Testis (tissue), 5 donors: ENCODE measurements at places on chromosomes 3 and 15. TPM values are rescaled to one million over a fixed set of nuclear protein-coding genes. Genes with fewer than 3 reads are reported as not detected.
A peak's percentile ranks its signal among the peaks of the same experiment; 100 is the strongest.

DNA sequence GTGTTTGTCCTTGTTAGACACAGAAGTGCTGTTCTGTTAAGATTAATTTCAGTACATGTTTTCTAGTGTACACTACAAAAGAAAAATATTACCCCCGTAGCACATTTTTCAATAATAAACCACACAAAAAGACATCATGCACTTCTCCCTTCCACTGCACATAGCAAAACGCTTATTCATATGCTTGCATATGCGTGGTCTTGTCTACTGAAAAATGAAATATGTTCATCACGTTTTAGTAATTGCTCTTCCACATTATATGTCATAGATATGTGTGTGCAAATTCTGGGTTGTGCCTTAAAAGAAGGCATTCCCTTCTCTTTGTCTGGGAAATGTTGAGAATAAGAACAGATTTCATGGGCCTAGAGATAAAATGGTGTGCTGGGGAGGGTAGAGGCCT lies 353.9 kb downstream of the NSUN3 start:
- H3K4me3 ChIP-seq = no peak overlapping the region
- H3K27me3 ChIP-seq = no peaks in the 10 kb centered on the region
- no peaks in the 10 kb centered on the region for H3K4me1 ChIP-seq
- H3K36me3 ChIP-seq = no peaks in the 10 kb centered on the region

- no peak overlapping the region for H3K27ac ChIP-seq
- no peak for DNase-seq
- no peaks in the 10 kb centered on the region for H3K27me3 ChIP-seq
- no peaks in the 10 kb centered on the region for H3K36me3 ChIP-seq
- H3K4me3 ChIP-seq = no peak overlapping the region
These were observed 5.2 kb downstream of the WDR5B start for GRCh38 chr3:122410639-122411038.

The MYRIP gene
- total RNA-seq = 5.8 TPM

The SYNPR gene
- total RNA-seq = not detected

DNA sequence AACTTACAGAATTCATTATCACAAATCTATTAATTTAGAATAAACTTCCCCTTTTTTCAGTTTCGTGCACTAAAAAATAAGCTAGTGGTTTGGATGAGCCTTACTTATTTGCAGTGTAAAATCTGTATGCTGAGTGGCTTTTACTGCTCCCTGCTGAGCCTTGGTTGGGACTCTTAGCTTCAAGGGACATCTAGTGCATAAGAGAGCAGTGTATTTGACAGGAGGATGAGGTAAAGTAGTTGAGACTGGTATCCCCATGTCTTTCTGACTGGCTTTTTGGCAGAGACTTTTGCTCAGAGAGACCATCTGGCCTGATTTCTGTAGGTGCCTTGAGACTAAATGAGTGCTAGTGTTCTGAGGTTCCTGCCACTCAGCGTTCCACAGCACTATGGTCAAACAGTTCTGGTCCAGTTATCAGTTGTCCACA lies 11.8 kb downstream of the CAPN7 start:
- H3K27ac ChIP-seq = no peak overlapping the region
- H3K4me1 ChIP-seq = no peaks in the 10 kb centered on the region
- no peak overlapping the region for H3K4me3 ChIP-seq
- H3K36me3 ChIP-seq = no peaks in the 10 kb centered on the region
- DNase-seq = no peak

DNA sequence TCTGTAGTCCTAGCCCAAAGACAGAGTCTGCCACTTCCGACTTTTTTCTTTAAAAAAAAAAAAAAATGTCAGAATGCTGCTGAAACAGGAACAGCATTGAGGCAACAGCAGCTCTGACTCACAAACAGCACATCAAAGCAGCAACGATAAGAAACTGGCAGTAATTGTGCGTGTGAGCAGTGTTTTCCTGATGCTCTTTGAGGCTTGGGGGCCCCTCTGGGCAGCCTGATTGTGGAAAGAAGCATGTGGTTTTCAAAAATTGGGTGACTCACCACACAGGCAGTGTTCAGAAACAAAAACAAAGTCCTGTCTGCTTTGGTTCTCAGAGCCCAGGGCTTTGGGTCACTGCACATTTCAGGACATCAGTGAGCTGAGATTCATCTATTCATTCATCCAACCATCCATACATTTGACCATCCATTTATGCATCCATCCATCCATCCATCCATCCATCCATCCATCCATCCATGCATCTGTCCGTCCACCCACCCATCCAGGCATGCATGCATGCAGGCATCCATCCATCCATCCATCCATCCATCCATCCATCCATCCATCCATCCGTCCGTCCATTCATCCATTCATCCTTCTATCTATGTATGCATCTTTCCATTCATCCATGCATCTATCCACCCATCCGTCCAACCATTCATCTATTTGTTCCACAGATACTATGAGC lies 308.4 kb downstream of the RPLP1 start:
- H3K36me3 ChIP-seq = no peaks in the 10 kb centered on the region
- no peak overlapping the region for H3K4me3 ChIP-seq
- H3K4me1 ChIP-seq = no peaks in the 10 kb centered on the region
- H3K27me3 ChIP-seq = no peaks in the 10 kb centered on the region

DNA sequence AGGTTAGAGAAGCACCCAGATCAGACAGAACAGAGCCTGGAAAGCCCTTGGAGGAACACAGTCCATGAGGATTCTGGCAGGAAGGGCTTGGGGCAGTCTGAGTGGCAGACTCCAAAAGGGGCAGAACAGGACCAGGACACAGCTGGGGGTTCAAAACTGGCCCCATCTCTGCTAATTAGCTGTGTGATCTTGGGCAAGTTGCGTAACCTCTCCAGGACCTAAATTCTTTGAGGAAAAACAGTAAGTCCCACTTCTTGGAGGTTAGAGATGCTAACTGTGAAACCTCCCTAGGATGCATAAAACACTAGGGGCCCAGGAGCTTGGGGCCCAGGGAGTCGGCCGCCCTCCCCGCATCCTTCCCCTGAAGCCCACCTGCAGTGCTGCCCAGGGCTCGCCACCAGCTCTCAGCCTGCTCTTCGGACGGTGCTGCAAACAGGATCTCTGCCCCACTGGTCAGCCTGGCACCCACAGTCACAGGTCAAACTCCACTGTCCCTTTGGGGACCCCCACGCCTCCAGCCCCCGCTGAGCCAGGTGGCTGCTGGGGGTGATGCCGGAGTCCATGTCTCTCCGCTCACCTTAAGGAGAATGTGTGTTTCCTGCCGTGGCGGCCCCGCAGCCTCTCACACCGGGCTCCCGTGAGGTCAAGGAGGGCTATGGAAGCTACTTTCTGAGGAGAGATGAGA lies 12.0 kb downstream of the PLA2G4B start:
- no peak overlapping the region for H3K4me3 ChIP-seq
- no peaks in the 10 kb centered on the region for H3K36me3 ChIP-seq
- H3K27me3 ChIP-seq = no peaks in the 10 kb centered on the region
- peaks cover 5% of the 10 kb centered on the region for H3K4me1 ChIP-seq

- no peak overlapping the region for H3K27ac ChIP-seq
- no peaks in the 10 kb centered on the region for H3K27me3 ChIP-seq
- no peaks in the 10 kb centered on the region for H3K36me3 ChIP-seq
- no peaks in the 10 kb centered on the region for H3K4me1 ChIP-seq
- no peak for DNase-seq
- H3K4me3 ChIP-seq = no peak overlapping the region
These were observed 52.6 kb upstream of the MYO5C start for GRCh38 chr15:52348056-52348745.

The CYP1A2 gene
- 0.12 TPM for total RNA-seq

- peak; percentile 47 for DNase-seq
- H3K27ac ChIP-seq = no peak overlapping the region
- no peak overlapping the region for H3K4me3 ChIP-seq
- H3K36me3 ChIP-seq = no peaks in the 10 kb centered on the region
These were observed 105.2 kb upstream of the KLHL25 start for GRCh38 chr15:85899927-85900326.

GRCh38 chr3:22893101-22893500 lies 310.0 kb upstream of the UBE2E2 start:
- DNase-seq = no peak
- H3K36me3 ChIP-seq = no peaks in the 10 kb centered on the region
- no peaks in the 10 kb centered on the region for H3K4me1 ChIP-seq
- no peak overlapping the region for H3K4me3 ChIP-seq
- H3K27me3 ChIP-seq = no peaks in the 10 kb centered on the region

- no peaks in the 10 kb centered on the region for H3K27me3 ChIP-seq
- H3K4me3 ChIP-seq = no peak overlapping the region
- H3K36me3 ChIP-seq = no peaks in the 10 kb centered on the region
- DNase-seq = no peak
These were observed 40.5 kb upstream of the B3GNT5 start for GRCh38 chr3:183212565-183212964.

- no peak overlapping the region for H3K27ac ChIP-seq
- H3K27me3 ChIP-seq = no peaks in the 10 kb centered on the region
- no peak overlapping the region for H3K4me3 ChIP-seq
- H3K36me3 ChIP-seq = no peaks in the 10 kb centered on the region
- peaks cover 22% of the 10 kb centered on the region for H3K4me1 ChIP-seq
- DNase-seq = no peak
These were observed 19.5 kb downstream of the PTH1R start for GRCh38 chr3:46897031-46897430.

The ADAMTSL3 gene
- total RNA-seq = 16.4 TPM

DNA sequence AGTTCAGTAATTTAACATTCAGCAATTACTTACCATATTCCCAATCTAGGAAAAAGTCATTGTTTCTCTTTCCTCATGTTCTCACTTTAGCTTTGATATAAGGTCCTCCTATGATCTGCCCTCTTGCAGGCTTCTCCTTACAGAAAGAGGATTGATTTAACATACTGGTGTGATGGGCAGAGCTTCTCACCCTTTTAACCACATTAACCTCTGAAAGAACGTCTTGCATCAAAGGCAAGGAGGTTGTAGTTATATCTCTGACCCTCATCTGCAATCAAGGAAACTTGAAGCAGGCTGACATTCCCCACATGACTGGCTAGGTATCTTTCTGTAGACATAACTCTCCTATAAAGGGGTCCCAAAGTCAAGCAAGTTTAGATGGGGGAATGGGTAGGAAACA lies 39.5 kb downstream of the BTLA start:
- H3K27me3 ChIP-seq = no peaks in the 10 kb centered on the region
- H3K27ac ChIP-seq = no peak overlapping the region
- no peak for DNase-seq
- no peak overlapping the region for H3K4me3 ChIP-seq
- no peaks in the 10 kb centered on the region for H3K36me3 ChIP-seq
- H3K4me1 ChIP-seq = no peaks in the 10 kb centered on the region

The ROBO1 gene
- total RNA-seq = 45.1 TPM

GRCh38 chr3:133276594-133276993 lies 123.3 kb upstream of the BFSP2 start:
- H3K36me3 ChIP-seq = no peaks in the 10 kb centered on the region
- no peak for DNase-seq
- no peak overlapping the region for H3K4me3 ChIP-seq
- H3K4me1 ChIP-seq = no peaks in the 10 kb centered on the region

- no peak for DNase-seq
- no peaks in the 10 kb centered on the region for H3K36me3 ChIP-seq
- H3K4me1 ChIP-seq = peaks cover 7% of the 10 kb centered on the region
- H3K27me3 ChIP-seq = no peaks in the 10 kb centered on the region
These were observed 119.7 kb downstream of the CD47 start for GRCh38 chr3:107970993-107971580.

The CHL1 gene
- total RNA-seq = 9.0 TPM

GRCh38 chr3:190077395-190078045 lies 43.2 kb downstream of the P3H2 start:
- DNase-seq = no peak
- no peaks in the 10 kb centered on the region for H3K36me3 ChIP-seq
- H3K27ac ChIP-seq = no peak overlapping the region
- no peaks in the 10 kb centered on the region for H3K27me3 ChIP-seq

The CFAP91 gene
- total RNA-seq = 47.6 TPM

DNA sequence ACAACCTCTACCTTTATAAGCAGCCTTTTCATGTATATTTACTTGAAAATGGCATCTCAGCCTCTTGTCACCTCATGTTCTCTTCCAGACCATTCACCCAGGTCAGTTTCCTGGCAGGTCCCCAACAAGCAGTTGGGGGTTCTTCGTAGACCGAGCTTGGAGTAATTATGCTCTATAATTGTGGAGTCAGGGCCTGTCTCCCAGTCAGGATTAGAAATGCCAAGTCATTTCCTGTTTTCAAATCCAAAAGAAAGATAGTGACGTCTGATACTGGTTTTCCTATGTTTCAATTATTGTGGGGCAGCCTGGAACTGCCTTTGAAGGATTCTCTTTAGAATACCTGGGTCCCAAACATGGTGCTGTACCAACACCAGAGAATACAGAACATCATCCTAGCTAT lies 430.6 kb downstream of the MECOM start:
- no peaks in the 10 kb centered on the region for H3K4me1 ChIP-seq
- H3K36me3 ChIP-seq = no peaks in the 10 kb centered on the region
- H3K27ac ChIP-seq = no peak overlapping the region

DNA sequence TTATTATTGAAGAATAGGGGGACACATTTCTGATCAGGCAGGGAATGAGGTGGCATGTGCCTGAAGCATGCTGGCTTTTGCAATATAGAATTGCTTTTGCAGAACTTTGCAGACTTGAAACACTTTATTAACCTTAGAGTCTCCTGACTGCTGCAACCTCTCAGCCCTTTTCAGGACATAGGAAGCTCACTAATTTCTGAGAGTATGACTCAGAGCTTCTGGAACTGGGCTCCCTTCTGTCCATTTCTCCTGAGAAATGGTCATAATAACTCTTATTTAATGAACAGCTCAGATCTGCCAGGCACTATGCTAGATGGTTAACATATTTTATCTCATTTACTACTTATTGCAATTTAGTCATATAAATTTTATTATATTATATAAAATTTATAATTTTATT lies 38.6 kb upstream of the DGKG start:
- no peak overlapping the region for H3K4me3 ChIP-seq
- DNase-seq = no peak
- H3K36me3 ChIP-seq = no peaks in the 10 kb centered on the region
- no peak overlapping the region for H3K27ac ChIP-seq
- no peaks in the 10 kb centered on the region for H3K4me1 ChIP-seq

DNA sequence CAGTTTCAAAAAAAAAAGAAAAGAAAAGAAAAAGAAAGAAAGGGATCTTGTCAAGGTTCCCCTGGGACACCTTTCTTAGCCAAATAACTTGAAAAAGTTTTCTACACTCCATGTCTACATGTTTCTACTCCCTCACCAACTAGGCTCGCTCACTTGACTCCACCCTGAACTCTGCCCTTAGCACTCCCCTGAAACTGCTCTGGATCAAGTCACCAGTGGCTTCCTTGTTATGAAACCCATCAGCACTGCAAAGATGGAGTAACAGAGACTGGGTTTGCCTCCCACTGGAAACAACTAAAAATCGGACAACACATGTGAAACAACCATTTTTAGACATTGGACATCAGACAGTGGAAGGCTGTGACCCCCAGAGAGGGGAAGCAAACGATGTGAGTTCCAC lies 36.8 kb downstream of the TMEM40 start:
- H3K4me1 ChIP-seq = peaks cover 4% of the 10 kb centered on the region
- H3K4me3 ChIP-seq = no peak overlapping the region
- no peaks in the 10 kb centered on the region for H3K27me3 ChIP-seq
- DNase-seq = no peak
- no peak overlapping the region for H3K27ac ChIP-seq

GRCh38 chr3:173932624-173933023 lies 535.1 kb downstream of the NLGN1 start:
- H3K4me3 ChIP-seq = no peak overlapping the region
- DNase-seq = no peak
- H3K4me1 ChIP-seq = no peaks in the 10 kb centered on the region
- H3K27me3 ChIP-seq = no peaks in the 10 kb centered on the region
- H3K27ac ChIP-seq = no peak overlapping the region

- no peaks in the 10 kb centered on the region for H3K36me3 ChIP-seq
- no peaks in the 10 kb centered on the region for H3K27me3 ChIP-seq
These were observed 42.8 kb upstream of the NSMCE3 start for GRCh38 chr15:29312387-29312786.

The CMTM8 gene
- total RNA-seq = 6.8 TPM

The PCSK6 gene
- 156 TPM for total RNA-seq

The TMEM40 gene
- 1.5 TPM for total RNA-seq
